NCI-H226 (cell line): ENCODE measurements at places on chromosomes 2 and 18.

DNA sequence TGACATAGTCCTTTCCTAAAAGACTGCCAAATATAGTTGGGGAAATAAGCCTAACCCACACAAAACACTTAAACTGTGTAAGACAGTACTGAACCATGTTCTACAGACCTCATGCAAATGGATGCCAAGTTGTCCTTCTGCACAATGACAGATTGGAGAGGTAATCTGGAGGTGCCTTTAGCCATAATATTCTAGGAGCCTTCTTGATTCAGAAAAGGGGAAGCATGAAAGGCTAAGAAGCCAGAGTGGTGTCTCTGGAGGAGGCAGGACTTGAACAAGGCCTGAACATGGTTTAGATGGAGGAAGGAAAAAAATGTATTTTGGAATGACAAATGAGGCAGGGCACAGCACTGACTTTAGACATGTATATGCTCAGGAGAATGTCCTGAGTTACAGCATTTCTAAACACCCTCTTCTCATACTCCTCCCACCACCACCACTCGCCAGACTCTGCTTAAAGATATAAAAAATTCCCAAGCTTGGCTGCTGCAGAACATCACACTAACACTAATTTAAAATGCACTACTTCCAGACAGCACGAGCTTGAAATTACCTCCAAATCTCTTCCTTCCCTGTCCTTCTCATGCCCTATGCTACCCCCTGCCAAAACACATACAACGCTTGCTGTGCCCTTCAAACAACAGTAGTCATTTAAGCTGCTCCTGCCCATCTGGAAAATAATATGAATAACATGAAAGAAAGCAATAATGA, 110.4 kb downstream of the ANKRD44 start:
- no peak for DNase-seq

- peak; percentile 41 for DNase-seq
Observed at GRCh38 chr18:39959839-39960238, 1995.2 kb upstream of the PIK3C3 start.

GRCh38 chr2:181407171-181407570, 50.0 kb upstream of the ITGA4 start:
- DNase-seq, result no peak

GRCh38 chr2:48482769-48483168, 47.2 kb upstream of the STON1 start:
- DNase-seq, result peak; percentile 39

DNA sequence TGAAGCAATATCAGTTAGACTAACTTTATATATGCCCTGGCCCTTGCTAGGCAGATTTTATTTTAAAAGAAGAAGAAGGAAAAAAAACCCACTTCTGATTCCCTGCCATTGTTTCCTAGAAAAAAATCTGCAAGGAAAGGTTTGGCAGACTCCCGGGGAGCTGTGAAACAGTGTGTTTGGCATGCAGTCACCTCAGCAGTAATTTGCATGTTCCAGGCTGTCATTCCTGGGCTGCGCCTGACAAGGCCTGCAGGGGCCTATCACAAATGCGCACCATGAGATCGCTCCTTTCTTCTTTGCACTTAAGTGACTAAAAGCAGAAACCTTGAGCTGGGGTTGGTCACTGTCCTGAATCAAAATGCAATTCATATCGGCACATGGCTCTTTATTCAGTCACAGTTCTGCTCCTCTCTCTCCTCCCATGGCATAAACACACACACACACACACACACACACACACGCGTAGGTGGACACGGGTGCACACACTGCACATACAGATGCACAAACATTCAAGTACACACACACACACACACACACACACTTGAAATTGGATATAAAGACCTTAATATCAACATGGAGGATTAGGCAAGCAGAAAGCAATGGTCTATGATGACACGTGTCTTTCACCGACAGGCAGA, 172.8 kb downstream of the MYT1L start:
- no peak for DNase-seq

DNA sequence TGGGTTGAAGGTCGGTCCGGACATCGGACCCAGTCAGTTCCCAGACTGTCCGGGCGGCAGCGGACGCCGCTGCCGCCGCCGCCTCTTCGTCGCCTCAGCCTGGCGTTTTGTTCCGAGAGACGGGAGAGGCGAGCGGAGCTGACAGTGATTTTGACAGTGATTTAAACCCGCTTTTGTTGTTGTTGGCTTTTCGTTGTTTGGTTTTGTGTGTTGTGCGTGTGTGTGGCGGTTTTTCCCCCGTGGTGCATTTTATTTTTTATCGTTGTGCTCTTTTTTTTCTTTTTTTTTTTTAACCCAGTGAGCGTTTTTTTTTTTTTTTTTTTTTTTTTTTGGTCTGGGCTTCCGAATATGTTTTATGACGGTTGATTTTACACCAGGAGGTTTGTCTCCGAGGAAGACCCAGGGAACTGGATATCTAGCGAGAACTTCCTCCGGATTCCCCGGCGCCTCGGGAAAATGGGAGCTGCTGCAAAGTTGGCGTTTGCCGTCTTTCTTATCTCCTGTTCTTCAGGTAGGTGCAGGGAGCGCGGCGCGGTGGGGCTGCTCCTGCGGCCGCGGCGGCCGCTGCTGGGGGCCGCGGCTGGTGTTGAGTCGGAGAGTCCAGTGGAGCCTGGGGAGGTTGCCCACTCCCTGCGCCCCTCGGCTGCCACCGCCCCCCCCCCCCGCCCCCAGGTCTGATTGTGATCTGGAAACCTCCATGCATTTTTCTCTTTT, at the start of gene ACVR2A:
ACVR2A (plus strand) TSS at position 333 of the 714 bp plus-strand sequence; CDS start at position 457, 124 bp downstream.
- DNase-seq, result peak; percentile 34

GRCh38 chr2:181240844-181241243, 216.3 kb upstream of the ITGA4 start:
- DNase-seq, result no peak

DNA sequence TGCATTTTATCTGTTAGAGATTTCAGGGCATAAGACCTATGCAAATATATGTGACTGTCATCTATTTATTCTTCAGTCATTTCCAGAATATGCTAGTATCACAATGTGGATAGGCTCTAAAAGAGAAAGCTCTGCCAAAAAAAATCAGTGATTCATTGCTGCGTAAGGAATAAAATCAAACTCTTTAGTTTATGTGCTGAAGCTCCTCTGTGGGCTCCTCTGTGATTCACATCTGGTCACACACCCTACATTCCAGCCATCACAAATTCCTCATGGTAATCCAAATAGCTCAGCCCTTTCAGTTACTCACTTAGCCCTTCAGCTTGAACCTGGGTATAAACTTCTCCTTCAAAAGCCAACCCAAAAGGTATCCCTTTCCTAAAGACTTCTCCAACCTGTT, 21.4 kb downstream of the DLGAP1 start:
- DNase-seq, result no peak

DNA sequence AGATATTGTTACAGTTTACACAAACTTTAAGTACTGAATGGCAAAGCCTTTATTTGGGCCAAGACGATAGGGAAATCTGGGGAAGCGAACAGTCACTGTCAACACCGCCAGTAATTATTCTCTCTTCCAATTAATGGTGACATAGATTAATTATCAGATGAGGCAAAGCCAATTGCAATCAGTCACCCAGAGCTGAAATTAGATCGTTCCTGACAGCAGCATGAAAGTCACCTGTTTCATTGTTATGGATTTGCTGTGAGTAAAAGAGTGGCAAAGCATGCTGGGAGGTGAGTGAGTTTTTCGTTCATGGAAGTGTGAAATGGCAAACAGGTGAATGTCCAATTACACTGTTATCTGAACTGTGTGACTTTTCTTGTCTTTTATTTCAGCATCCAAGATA, 164.8 kb upstream of the KLHL14 start:
- DNase-seq, result no peak

DNA sequence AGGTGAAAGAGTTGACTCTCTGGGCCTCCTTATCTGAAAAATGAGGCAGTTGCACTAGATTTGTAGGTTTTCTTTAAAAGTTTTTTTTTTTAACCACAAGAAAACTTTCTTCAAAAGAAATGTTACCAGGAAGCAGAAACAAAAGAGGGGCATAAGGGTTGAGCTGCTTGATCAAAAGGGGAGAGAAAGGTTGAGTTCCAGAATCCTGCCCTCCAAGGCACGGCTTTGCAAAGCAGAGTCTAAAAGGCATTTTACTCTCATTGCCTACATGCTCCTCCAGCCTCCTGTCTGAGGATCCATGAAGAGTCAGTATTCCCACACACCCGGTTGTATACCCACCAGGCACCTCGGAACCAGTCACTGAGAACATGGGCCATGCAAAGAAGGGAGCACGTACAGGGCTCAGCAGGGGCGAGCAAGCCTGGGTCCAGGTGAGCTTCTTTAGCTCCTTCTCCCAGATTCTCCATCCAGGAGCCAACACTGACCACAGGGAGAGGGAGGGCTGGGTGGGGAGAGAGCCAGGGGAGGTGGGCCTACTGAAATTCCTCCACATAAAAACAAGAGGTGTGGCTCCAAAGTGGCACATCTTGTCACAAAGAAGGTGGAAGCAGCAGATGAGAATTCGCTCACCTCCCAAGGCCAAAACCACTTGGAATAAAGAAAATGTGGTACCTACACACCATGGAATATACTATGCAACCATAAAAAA, 116.0 kb upstream of the EPC2 start:
- no peak for DNase-seq

DNA sequence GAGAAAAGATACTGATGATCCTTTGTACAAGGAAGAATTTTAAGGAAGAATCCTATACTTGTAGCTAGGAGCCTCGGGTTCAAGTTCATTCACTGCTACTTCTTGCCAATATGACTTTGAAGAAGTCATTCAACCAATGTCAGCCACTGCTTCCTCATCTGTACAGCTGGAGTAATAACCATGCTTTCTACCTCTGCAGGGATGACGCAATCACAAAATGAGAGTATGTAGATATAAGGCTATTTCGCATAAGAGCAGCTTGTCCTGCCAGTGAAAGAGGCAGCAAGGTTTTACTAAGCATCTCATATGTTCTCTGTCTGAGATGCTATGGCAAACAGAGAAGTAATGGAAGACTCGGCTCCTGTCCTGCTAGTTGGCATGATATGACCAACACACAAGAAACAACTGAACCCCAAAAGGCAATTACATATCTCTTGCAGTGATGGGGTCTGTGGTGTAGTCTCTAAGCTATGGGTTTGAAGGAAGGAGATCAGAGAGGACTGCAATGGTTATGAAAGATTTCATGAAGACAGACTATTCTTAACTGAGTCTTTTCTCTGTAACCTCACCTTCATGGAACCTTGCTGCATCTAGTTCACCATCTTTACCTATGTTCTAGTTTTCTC, 9.2 kb downstream of the AAK1 start:
- no peak for DNase-seq

DNA sequence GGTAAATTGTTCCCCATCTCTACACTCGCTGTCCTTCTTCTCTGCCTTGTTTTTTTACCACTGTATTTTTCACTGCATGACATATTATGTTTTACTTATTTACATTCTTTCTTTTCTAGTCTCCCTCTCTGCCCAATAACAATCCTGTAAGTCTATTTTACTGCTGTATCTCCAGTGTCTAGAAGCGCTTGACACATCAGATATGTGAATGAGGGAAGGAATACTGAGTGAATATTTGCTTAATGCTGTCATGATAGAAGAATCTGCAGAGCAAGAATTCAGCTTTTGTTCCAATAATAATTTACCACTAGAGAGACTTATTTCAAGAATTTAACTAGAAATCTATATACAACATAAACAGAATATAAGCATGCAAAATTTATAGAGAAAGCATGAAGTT, 99.5 kb downstream of the GALNT13 start:
- DNase-seq, result peak; percentile 68

GRCh38 chr2:164558450-164558849, 62.8 kb downstream of the GRB14 start:
- DNase-seq, result no peak

- DNase-seq, result no peak
Observed at GRCh38 chr2:239577935-239578334, 177.1 kb upstream of the HDAC4 start.

GRCh38 chr2:189982780-189983394, 79.6 kb downstream of the MSTN start:
- no peak for DNase-seq

GRCh38 chr2:110104025-110104771, 11.4 kb downstream of the MALL start:
- peak; percentile 84 for DNase-seq

DNA sequence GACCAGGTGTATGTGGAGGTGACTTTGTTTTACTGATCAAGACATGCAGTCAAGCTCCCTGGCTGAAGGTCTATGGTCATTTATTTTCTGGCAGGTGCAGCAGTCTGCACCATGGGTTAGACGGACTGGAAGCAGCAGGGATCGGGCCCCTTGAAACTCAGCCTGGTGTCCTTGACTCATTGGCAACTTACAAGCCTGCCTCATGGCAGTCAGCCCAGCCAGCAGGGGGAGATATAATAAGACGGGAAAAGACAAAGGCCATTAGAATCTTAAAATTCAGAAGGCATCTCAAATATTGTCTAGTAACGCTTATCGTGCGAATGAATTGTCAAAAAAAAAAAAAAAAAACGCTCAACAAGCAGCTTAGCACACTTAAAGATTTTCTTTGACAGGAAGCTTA, 308.2 kb downstream of the EN1 start:
- DNase-seq, result no peak

DNA sequence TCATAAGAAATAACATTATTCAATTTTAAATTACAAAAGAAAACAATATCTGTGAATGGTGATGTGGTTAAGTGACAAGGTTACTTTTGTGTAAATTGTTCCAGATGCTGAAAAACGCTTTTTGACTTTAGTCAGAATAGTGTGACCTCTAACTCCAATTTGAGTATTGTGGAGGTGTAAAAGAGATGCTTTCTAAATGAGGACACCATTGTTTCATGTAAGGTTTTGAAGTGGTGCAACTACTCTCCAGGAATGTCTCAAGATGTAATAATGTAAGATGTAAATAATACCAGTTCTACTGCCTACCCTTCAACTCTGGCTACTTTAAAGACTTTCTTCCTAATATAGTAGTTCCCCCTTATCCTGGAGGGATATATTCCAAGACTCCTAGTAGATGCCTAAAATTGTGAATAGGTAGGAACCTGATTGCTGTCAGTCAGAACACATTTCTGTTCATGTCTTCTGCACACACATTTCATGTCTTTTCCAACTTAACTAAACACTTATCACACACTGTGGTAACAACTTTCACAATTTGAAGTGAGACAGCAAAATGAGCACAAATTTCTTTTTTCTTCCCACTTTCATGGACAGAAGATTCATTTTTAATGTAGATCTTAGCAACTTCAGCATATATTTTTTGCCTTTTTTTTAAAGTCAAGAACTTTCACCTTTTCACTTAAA, 39.1 kb upstream of the PPP1R1C start:
- DNase-seq, result no peak

GRCh38 chr2:47530105-47530760, 127.3 kb downstream of the MSH2 start:
- no peak for DNase-seq

GRCh38 chr18:54020156-54020745, 204.2 kb downstream of the MBD2 start:
- no peak for DNase-seq

DNA sequence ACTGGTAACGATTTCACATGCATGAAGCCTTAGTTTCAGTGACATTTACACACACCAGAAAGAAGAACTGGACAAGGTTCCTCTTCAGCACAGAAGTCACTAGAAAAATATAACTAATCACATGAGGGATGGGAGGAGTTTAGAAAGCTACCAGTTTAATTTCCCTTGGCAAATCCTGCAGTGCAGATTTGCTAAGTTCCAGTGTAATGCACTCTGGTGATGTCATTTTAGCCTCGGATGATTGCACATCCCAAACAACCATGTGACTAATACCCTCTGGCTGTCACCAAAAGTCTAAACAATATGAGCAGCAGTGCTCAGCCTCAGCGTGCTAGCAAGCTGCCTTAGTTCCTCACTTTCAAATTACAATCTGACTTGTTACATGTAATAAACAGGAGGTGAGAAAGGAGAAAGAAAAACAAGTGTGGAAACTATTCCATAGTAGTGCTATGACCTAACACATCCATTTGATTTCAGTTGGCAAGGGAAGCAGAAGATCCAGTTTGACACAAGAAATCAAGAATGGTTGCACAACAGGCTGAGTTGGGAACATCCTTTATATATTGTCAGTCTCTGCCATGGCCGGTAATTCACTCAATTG, 35.3 kb upstream of the PPP1CB start:
- DNase-seq, result peak; percentile 54
